ENCODE measurements at places on chromosomes 16 and 17.

DNA sequence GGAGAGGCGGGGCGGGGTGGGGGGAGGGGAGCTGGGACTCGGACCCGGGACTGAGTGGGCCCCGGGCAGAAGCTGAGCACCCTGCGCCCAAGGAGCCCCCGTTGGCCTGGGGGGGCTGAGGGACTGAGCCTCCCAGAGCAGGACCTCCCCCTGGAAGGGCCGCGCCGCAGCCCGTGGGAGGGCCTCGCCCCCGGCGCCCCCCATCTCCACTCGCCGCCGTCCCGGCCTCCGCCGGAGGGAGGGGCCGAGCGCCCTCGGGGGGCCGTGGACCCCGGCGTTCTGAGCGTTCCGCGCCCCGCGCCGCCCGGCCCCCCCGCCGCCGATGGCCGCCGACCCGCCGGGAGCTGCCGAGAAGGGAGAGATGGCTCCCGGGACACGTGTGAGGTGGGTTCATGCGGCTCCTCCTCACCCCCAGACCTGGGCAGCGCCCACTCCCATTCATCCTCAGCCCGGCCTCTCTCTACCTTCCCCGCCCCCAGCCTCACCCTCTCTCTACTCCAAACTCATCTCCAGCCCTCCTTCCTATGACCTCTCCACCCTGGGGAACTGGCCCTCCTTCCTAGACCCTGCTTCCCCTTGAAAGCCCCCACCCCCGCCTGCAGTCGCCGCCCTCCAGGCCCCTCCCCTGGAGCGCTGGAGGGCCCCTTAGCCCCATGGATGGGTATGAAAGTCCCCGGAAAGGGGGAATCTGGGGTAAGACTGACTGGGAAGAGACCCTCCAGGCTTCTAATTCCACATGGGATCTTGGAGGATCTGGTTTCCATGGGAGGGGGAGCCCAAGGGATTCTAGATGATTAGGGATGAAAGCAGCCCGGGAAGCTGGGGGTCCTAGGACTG is 922 bp downstream of the FBXL19 start:
- no peak for DNase-seq

- no peak for DNase-seq
Measured at GRCh38 chr17:41335747-41336146, 14.9 kb downstream of the KRT33A start.

GRCh38 chr17:17150448-17150800 is 55.7 kb downstream of the PLD6 start:
- DNase-seq: no peak

DNA sequence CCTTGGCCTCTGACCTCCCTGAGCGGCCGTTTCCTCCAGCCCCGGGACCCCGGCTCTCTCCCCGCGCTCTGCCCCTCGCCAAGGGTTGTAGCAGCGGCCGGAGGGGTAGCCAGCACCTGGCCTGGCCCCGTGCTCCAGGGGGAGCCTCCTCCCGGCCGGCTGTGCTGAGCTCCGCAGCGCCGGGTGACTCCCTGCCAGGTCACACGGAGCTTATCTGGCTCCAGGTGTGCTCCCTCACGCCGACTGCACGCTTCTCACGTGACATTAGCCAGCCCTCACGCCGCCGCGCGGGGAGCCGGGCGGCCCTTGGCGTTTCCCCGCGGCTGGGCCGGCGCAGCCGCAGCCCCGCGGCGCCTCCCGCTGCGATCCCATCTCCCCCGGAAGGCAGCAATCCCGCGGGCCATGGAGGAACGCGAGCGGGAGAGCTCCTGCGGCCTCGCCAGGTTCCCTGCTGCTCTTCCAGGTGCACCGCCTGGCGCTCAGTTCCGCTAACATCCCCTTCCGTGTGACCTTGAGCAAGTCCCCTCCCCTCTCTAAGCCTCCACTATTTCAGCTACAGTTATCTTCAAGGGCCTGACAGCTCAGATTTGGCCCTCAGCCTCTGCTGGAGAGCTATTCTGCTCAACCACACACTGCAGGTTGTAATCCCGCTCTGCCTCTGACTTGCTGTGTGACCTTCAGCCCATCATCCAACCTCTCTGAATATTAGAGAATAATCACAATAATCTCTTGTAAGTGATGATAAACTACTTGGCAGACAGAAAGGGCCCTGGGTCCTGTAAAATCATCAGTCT is 3.4 kb downstream of the MYO18A start:
- DNase-seq: peak; percentile 64

DNA sequence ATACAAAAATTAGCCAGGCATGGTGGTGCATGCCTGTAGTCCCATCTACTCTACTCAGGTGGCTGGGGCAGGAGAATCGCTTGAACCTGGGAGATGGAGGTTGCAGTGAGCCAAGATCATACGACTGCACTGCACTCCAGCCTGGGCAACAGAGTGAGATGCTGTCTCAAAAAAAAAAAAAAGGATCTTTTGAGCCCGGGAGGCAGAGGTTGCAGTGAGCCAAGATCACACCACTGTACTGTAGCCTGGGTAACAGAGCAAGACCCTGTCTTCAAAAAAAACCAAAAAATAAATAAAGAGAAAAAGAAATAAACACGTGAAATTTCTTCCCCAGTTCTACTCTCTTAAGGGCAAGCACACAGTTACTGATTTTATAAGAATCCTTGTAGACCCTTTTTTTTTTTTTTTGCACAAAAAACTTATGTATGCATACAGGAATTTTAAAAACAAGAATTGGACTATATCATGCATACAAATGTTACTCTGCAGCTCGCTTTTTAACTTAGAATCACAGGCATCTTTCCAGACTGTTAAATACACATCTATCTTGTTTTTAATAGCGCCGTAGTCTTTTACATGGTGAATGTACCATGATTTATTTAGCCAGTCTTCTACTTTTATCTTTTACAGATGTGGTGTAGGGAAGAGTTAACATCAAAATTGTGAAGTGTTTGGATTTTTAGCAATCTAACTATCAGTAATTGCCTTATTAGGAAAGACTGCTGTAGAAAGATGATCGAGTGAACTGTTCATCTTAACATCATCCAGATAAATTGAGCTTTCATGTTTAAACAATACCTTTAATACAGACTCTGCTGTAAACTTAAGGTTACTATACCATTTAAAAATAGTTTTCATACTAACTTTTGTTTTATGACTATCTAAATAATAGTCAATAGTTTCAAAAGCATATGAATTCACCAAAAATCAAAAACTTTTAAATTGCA is 14.6 kb downstream of the CDH3 start:
- DNase-seq: peak; percentile 61

DNA sequence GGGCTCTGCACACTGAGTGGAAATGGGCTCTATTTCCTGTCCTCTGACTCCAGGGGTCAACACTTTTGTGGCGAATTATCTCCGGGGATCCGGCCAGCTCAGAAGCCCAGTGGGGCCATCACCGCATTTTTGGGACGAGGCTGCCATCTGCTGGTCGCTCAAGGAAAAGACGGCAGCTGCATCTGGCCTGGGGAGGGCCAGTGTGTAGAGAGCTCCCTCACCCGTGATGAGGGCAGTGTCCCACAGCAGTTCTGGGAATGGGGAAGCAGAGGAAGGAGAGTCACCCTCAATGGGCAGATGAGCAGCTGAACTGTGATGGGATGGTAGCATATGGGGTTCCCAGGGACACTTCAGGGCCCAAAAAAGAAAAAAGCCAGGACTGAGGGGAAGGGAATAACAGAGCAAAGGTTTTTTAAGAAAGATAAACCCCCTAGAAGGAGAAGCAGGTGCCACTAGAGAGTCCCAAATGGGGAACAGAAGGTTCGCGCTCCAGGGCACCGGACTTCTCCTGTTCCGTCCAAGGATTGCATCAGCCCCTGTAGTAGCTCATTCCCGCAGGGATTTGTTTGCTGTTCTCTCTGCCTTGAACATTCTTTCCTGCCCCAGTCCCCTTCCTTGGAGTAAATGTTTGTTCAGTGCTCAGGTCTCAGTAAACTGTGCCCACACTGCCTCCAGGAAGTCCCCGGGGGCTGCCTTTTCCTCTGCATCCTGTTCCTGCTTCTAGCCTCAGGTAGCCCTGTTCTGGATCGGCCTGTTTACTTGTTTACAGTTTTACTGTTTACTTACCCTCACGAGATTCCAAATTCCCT is 9.3 kb upstream of the ABCC12 start:
- peak; percentile 76 for DNase-seq

GRCh38 chr16:2955779-2956578 is 8.1 kb upstream of the KREMEN2 start:
- DNase-seq: no peak

GRCh38 chr17:47280072-47280811 is 26.6 kb downstream of the ITGB3 start:
- DNase-seq: peak; percentile 83

- DNase-seq: no peak
Measured at GRCh38 chr16:58716468-58716867, 17.6 kb downstream of the GOT2 start.

- DNase-seq: peak; percentile 21
Measured at GRCh38 chr16:9827062-9827752, 355.0 kb downstream of the GRIN2A start.

DNA sequence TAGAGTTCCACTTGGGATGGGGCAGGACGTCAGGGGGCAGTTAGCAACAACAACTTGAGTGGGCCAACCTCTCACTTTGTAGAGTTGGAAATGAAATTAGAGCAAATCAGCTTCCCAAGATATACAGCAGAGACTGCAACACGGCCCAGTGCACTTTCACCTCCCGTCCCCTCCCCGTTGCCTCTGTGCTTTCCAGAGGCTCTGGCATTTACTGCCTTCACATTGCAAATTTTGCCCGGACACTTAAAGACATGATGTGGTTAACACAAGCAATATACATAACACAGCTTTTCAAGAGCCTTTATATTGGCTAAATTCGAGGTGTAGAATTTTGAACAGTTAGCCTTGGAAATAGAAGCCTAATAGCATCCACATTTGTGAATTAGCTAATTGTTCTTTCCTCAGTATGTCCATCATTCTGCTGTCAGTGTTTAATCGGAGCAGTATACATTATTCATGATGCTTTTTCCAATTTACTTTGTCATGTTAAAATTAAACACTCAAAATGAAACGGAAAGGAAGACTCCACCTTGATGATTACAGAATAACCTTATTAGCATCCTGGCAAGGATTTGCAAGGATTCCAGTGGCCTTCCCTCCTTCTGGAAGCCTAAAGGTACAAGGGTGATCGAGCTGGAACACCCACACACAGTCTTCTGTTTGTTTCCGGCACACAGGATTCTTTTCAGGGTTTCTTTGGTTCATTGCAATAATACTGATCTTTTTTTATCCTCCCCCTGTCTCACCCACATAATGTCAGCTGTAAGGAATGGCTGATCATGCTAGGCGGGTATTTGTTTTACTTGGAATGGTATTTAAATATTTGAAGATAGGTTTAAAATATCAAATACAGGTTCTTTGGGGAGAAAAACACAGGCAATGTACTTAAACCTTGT is 190.9 kb upstream of the CACNG5 start:
- DNase-seq: no peak

DNA sequence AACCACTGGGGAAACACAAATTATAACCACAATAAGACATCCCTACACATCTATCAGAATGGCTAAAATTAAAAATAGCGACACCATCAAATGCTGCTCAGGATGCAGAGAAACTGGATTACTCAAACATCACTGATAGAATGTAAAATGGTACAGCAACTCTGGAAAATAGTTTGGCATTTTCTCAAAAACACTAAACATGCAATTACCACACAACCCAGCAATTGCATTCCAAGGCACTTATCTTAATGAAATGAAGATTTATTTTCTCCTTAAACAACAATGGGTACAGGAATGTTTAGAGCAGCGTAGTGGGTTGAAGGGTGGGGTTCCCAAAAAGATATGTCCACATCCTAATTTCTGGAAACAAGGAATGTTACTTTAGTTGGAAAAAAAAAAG is 309.0 kb upstream of the PMFBP1 start:
- DNase-seq: no peak

DNA sequence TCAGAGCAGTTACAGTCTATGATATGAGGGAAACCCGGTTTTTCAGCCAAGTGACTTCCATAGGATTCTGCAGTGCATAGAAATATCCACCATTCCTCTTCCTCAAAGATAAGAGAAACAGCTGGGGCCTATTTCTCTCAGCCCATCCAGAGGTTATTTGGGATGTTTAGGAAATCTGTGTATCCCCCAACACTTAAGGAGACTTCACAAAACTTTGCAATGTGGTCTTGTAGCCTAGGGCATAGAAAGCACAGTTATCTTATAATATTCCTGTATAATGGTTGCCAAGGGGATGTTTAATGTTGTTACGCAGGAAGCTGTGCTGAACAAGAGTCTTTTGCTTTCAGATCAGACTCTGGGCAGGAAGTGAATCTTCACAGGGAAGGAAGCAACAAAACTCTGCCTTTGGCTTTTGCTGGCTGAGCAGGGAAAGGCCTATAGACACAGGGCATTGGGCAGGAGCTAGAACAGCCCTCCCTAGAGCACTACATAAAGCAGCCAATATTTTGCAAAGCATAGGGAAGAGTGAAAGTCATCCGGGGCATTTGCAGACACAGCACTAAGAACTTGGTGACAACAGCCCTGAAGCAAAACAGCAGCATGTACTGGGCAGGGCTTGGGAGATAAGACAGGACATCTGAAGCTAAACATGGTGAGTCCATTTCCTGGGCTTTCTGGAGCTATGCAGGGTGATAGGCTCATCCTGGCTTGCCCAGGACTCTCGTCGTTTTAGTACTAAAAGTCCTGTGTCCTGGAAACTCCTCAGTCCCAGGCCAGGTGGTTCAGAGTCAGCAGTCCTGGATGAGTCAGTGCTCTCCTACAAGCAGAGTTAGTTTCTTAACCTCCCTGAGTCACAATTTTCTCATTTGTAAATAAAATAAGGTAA is 18.7 kb upstream of the BEAN1 start:
- DNase-seq: peak; percentile 90

GRCh38 chr16:89323120-89323960 is 105.8 kb downstream of the ZNF778 start:
- DNase-seq: no peak

GRCh38 chr17:80573701-80574100 is 29.1 kb downstream of the RPTOR start:
- DNase-seq: no peak

DNA sequence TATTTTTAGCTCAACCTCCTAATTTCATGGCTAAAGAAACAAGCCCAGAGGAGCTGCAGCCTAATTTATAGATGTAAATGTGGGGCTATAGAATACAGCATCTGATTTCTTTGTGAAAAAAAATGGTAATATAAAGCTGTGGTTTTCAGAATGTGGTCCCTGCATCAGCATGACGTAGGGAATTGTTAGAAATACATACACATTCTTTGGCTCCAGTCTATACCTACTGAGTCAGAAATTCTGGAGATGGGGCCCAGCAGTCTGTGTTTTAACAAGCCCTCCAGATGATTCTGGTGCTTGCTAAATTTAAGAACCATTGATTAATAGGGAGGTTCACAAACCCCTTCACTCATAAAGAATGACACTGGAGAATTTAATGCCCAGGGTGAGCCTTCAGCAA is 18.1 kb upstream of the MYH8 start:
- no peak for DNase-seq

- DNase-seq: no peak
Measured at GRCh38 chr16:49503256-49504022, 129.8 kb downstream of the C16orf78 start.

Measured in M059J (cell line).